Stimulated activated CD4-positive, alpha-beta T cell treated with anti-CD3 and anti-CD28 coated beads, Interleukin-12 subunit alpha, Interleukin-12 subunit beta, amount 100 ng/mL, for 4 hours (primary cell): ENCODE measurements at places on chromosomes 1 and 21.

DNA sequence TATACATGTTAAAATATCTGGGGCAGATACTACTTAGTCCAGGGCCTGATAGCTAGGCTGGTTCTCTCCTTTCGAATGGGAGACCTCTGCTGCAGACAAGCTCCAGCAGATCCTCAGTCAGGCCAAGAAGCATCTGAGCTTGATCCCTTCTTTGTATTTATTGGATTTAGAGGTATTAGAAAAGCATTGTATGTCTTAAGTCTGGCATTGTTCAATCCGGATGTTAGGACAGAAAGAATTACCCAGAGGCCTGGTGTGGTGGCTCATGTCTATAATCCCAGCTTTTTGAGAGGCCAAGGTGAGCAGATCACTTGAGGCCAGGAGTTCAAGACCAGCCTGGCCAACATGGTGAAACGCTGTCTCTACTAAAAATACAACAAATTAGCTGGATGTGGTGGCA is 21.2 kb upstream of the EYA3 start:
- DNase-seq = no peak

DNA sequence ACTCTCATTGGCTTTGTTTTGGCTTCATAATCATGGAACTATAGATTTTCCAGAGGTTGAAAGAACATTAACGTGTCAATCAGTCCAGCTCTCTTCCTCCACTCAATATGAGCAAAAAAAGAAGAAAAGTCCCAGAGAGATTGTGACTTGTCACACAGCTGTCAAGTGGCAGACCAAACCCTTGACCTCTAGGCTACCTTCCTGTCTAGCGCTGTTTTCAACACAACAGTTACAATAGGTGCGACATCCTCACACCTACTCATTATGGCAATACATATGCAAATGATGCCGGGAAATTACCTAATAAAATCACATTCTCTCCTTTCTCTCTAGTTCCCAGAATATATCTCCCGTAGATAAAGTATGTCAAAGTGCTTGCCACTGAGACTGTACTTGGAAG is 1.1 kb downstream of the WARS2 start:
- DNase-seq = no peak

- DNase-seq = no peak
Observed at GRCh38 chr1:14596591-14596990, 1.9 kb upstream of the KAZN start.

DNA sequence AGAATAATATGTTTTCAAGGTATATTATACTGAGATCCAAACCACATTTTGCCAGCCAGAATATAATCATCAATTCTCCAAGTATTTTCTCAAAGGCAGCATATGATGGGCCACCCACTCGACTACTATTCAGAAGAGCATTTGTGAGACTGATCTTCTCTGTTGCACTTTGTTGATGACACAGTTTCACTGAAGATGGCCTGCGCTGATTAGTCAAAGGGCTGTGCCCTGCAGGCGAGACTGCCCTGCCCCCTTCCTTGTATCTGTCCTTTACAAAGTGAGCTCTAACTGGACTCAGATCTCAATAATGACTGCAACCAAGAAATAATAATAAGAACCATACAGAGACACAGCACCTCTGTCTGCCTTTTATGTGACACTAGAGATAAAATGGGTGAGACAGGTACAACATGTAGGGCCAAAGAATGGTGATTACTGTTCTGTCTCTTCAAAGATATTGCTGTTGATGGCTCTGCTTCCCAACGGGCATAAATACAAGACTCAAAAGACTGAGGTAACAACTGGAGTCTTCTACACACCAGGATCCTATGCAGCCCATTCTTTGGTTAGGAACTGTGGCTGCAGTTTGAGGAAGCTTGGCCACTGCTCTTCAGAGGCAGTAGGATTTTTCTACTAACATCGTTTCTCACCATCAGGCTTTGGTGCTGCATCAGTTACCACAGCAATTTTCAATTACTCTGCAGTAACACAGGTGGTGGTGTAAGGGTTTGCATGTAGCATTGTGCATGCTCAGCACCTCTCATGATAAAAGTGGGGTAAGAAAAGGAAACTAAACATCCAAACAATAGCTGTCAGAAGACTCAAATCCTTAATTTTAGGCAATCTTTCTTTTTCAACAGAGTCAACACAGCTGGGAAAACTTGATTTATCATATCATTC is 481.1 kb downstream of the PTBP2 start:
- DNase-seq = no peak

- DNase-seq = peak; percentile 93
Observed at GRCh38 chr1:25819491-25820246, at the start of gene MTFR1L. Gene MTFR1L, plus strand, starts transcription at chr1:25819954. Its CDS starts 3,151 bp downstream, at chr1:25823105.

DNA sequence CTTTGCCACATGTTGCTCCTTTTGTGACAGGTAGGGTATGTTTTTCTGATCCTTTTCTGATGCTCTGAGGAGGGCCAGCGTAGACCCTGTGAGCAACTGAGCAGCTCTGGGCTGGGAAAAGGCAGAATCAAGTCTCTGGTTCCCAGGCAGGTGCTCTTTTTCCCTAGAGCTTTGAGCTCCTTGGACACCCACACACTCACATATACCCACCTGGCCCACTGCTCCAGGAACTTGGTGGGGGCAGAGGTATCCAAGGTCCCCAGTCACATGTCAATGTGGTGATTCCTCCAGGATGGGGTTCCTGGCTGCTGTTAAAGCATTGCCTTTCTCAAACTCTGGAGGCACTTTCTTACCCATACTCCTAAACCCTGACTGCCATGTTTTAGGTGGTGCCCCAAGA is 5.4 kb downstream of the CD2 start:
- no peak for DNase-seq

DNA sequence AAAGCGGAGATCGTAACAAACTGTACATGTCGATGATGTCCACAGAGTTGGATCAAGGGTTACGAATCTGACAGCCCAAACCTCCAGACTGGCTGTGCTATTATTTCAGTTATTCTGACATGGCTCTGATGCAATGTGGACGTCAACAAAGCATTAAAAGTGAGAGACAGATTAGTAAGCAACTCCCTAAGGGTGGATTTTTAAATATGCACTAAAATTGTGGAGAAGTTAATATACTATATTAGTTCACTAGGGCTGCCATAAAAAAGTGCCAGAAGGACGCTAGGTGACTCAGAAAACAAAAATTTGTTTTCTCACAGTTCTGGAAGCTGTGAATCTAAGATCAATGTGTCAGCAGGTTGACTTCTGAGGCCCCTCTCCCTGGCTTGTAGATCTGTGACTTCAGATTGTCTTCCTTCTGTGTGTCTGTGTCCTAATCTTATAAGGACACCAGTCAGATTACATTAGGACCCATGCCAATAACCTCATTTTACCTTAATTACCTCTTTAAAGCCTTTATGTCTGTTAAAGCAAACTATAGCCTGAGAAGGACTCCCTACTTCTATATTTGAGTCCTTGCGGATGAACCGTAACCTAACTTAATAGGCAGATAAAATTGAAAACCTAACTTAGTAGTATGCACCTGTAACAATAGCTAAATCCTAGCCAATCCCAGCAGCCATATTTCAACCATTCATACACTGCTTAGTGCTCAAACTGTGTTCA is 66.0 kb upstream of the BACH1 start:
- DNase-seq = no peak

GRCh38 chr21:40053007-40053406 is 185.8 kb downstream of the PCP4 start:
- DNase-seq = no peak

DNA sequence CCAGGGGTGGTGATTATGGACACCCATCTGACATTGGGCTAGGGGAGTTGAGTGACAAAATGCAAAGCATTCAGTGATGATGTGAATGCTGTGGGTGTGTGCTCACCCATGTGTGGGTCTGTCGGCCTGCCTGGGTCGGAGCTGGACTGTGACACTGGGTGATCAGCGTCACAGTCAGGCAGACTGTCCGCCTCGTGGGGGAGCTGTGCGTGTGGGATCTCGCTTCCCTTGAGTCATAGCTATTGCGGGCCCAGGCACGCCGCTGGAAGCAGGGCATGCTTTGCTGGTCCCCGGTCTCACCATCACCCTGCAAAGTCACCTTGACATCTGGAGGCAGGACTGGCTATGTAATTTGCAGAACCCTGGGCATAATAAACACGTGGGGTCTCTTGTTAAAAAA is 156.9 kb upstream of the IGSF21 start:
- no peak for DNase-seq

DNA sequence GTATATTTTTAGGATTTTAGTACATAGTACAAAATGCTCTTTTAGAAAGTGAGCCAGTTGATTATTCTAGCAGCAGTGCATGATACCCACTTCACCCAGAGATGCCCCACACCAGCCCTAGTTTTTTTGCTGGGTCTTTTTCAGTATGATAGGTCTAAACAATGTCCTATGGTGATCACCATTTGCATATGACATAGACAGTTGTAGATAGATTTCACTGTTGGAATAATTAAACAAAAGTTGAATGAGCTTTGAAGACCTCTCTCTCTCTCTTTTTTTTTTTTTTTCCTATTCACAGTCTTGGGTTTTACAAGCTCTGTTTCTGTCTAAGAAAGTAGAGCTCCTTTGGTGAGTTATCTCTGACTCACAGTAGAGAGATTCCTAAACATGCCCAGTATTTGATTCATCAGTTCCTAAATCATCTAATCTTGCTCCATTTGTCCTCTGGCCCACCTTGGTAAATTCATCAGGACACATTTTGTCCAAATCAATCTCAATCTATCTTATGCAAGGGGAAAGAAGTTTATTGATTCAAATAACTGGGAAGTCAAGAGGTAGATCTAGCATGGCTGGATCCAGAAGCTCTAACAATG is 44.7 kb upstream of the VAV3 start:
- no peak for DNase-seq

DNA sequence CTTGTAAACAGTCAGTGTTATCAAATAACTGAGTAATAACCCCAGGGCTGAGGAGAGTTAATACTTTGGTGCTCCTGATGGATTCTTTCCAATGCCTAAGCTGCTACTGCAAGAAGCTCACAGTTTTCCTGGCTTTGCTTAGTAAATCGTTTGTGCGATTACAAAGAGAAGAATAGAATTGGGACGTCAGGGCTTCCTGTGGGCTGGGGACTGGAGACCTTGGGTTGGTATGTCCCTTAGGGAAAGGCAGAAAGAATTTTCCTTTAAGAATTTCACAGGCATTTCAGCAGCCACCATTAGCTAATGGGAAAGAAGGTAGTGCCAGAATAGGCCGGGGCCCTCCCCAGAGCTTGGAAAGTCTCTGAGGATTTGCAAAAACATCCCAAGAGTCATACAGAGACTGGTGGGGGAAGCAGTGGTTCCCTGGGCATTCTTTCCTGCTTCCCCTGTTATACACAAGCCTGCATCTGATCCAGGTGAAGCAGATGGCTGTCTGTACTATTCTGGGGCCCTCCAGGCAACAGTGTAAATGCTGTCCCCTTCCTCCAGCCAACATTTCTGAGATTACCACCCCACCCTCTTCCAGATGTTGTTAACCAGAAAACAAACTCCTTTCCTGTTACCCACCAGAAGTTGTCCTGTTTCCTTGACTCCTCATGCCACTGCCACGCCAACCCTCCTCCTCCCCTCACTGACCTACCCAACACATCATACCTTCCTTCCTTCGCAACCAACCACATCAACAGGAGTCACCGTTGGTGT is 40.2 kb downstream of the PLXNA2 start:
- DNase-seq = no peak

GRCh38 chr1:1399872-1400575 is 889 bp upstream of the CCNL2 start:
- DNase-seq = no peak

DNA sequence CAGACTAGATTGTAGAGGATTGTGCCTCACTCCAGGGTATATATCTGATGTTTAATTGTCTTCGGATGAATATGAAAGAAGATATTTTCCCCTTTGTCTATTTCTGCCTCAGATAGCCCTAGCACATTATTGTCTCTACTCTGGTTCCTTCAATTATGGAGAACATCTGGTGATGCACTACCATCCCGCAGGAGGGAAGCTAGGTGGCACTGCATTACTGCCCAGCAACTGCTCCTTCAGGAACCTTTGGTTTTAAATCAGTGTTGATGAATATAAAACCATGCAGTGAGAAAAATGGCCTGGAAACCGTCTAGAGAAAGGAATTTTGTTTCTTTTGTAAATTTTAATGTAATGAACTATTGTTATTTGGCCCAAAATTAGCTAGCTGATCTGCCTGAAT is 68.5 kb downstream of the GPR88 start:
- DNase-seq = no peak

GRCh38 chr1:38009088-38009840 is 3.3 kb upstream of the UTP11 start:
- DNase-seq = no peak

DNA sequence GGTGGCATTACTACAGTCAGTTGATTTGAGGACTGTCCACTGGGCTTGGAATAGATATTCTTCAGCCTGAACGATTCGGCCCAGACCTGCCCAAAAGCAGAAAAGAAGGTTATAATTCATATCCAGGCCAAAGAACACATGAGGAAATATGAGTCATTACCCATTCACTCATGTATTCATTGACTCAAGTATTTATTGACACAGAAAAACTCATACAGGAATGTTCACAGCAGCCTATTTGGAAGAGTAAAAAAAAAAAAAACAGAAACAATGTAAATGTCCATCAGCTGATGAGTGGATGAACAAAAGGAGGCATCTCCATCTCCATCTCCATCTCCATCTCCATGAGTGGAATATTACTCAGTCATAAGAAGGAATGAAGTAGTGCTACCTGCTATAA is 15.9 kb downstream of the ZMYND12 start:
- no peak for DNase-seq

DNA sequence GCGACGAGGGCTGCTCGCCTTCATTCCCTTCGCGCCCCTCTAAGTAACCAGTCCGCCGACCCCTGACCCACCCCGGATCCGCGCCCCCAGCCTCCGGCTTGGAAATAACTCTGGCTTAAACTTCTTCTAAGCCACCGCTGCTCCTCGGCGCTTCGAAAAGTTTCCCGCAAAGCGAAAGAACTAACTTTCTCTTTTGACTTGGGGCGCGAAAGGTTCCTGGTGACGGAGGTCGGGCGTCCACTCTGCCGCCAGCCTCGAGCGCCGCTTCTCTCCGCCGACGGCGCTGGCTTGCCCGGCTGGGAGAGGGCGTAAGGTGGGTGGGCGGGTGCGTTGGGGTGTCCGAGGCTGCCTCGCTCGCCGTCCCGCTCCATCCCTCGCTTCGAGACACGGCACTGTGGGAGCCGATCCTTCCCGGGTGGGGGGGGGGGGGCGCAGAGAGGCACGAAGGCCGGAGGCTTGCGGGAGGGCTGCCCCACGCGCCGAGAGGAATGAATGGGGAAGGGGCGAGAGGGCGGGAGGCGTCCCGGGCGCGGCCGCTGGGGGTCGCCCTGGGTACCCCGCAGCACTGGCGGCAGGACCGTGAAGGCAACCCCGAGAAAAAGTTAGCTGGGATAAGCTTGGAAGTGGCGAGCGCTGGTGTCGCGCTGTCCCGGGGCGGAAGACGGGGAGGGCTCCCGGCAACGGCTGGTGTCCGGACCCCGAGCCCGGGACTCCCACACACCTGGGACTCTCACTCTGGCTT is 569 bp downstream of the ATF3 start:
- peak; percentile 45 for DNase-seq

GRCh38 chr1:245810181-245810769 is 655.5 kb downstream of the KIF26B start:
- DNase-seq = no peak
